Peyer's patch (tissue), 4 donors: ENCODE measurements at places on chromosomes 3 and 15. TPM values are rescaled to one million over a fixed set of nuclear protein-coding genes. Genes with fewer than 3 reads are reported as not detected.

GRCh38 chr3:193938613-193939012, 197.3 kb upstream of the HES1 start:
- H3K36me3 ChIP-seq = no peaks in the 10 kb centered on the region
- DNase-seq = no peak
- H3K27me3 ChIP-seq = no peaks in the 10 kb centered on the region
- no peak overlapping the region for H3K4me3 ChIP-seq
- H3K4me1 ChIP-seq = no peaks in the 10 kb centered on the region

- no peaks in the 10 kb centered on the region for H3K4me1 ChIP-seq
- peak; percentile 45 for DNase-seq
- H3K27me3 ChIP-seq = no peaks in the 10 kb centered on the region
- H3K27ac ChIP-seq = no peak overlapping the region
- H3K36me3 ChIP-seq = no peaks in the 10 kb centered on the region
- H3K4me3 ChIP-seq = no peak overlapping the region
These were observed 105.8 kb downstream of the LSAMP start for GRCh38 chr3:116339441-116340028.

DNA sequence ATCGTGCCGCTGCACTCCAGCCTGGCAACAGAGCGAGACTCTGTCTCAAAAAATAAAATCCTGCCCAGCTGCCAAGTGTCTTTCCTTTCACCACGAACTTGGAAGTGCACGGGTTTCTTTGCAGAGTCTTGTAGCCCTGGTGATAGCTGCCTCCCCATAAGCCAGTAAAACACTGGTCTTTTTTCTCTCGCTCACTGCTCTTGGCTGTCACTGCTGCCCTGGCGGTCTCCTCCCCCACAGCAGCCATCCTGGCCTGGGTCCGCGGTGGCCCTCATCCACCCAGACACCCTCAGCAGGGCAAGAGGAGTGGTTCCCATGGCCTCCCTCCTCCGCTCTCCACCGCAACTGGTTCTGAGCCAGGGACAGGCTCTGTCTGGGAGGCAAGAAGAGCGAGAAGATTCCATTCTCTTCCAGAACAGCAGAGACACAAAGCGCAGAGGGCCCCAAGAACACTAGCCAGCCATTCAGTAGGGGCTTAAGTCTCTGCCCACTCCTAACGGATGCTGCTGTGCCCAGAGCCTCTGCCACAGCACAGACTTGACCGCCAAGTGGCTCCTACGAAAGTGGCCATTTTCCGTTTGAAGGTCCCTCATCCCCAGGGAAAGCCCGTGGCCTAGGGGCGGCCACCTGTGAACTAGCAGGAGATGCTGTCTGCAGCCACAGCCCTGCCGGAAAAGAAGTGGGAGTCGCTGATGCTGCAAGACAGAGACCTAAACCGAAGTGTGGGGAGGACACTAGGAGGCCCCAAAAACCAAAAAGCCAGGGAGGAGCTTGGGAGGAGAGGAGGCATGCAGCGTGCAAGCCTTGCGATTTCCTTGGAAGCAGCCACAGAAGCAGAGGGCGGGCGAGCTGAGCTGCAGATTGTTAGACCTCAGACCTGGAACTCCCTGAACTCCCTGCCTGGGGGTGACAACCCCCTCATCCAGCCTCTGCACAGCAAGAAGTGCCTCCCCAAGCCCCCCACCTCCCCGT, 44.1 kb downstream of the KLHL25 start:
- H3K27me3 ChIP-seq = no peaks in the 10 kb centered on the region
- peaks cover 14% of the 10 kb centered on the region for H3K4me1 ChIP-seq
- peaks cover 32% of the 10 kb centered on the region for H3K36me3 ChIP-seq
- H3K4me3 ChIP-seq = no peak overlapping the region

- no peak for DNase-seq
- H3K27ac ChIP-seq = no peak overlapping the region
- H3K27me3 ChIP-seq = no peaks in the 10 kb centered on the region
- H3K4me1 ChIP-seq = peaks cover 18% of the 10 kb centered on the region
- H3K36me3 ChIP-seq = no peaks in the 10 kb centered on the region
These were observed 1.2 kb downstream of the IGDCC4 start for GRCh38 chr15:65421360-65422215.

DNA sequence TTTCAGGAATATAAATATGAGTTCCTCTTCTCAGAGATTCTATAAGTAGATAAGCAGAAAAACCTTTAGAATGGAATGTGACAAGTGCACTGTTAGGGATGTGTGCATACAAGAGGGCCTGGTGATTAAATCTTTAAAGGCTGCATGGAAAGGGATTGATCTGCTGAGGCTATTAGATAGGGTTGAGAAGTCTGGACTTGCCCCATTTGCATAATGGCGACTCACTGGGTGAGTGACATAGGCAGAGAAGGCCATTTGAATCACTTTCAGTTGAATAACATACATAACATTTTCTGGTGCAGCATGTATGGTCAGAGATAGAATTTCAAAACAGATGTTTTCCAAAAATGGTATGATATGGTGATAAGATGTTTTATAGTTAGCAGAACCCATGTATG, 156.9 kb downstream of the ZNF621 start:
- no peak overlapping the region for H3K27ac ChIP-seq
- H3K27me3 ChIP-seq = no peaks in the 10 kb centered on the region
- H3K4me3 ChIP-seq = no peak overlapping the region
- no peaks in the 10 kb centered on the region for H3K36me3 ChIP-seq
- no peak for DNase-seq

DNA sequence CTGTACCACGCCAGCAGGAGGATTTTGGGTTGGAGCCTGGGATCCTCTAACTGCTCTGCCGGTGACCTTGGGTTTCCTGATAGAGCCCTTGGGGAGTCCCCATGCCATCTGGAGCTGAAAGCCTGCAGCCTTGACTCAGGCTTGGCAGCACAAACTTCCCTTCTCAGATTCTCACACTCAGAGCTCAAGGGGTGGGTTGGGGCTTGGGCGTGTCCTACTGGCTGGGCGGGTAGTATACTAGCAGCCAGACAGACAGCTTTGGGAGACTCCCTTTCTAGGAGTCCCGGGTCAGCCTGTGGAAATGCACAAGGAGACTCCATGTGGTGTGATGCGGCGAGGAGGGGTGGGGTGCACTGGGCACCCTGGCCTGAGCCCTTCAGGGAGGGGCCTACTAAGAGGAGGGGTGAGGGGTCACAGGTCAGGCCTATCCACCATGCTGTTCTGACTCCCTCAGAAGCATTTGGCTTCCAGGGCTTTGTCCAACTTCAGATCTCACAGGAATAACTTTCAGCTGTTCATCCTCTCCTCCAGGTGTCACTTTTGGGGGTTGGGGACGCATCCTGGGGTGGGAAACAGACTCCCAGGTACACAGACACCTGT, 21.6 kb upstream of the PLXNA1 start:
- no peaks in the 10 kb centered on the region for H3K27me3 ChIP-seq
- no peaks in the 10 kb centered on the region for H3K36me3 ChIP-seq
- H3K4me3 ChIP-seq = no peak overlapping the region

DNA sequence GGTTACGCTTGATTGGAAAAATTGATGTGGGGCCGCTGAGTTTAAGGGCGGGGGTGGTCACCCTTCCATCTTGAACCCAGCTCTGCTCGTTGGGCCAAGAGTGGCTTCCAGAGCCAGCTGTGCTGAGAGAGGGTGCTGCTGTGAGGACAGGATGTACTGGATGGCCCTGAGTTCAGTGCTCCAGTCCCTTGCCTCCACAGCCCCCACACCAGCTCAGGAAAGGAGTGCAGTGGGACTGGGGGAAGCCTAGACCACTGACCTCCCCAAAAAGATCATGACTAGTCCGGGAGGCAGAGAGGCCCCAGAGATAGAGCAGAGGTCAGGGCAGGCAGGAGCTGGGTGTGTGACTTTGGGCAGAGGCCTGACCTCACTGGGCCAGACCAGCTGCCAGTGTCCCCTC, 4.0 kb upstream of the PTH1R start:
- H3K36me3 ChIP-seq = no peaks in the 10 kb centered on the region
- DNase-seq = no peak
- H3K4me3 ChIP-seq = no peak overlapping the region
- H3K27ac ChIP-seq = no peak overlapping the region

DNA sequence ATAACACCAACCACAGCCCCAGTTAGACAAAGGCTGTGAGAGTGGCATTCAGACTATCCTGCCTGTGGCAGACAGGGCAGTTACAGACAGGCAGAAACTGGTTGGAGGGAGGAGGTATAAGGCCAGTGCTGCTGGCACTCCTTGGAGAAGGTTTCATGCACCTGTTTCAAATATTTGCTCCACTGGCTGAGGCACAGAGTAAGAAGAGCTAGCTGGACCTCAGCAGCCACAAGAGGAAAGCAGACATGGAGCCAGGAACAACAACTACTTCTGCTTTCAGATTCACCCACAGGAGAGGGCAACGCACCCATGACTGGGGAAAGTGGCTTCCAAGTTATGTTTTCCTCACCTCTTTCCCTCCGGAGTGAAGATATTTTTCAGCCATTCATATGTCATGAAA, 11.5 kb upstream of the PRKAR2A start:
- H3K36me3 ChIP-seq = peaks cover 53% of the 10 kb centered on the region
- H3K27ac ChIP-seq = no peak overlapping the region
- H3K4me1 ChIP-seq = no peaks in the 10 kb centered on the region

- no peak overlapping the region for H3K27ac ChIP-seq
- H3K36me3 ChIP-seq = no peaks in the 10 kb centered on the region
- no peaks in the 10 kb centered on the region for H3K27me3 ChIP-seq
- DNase-seq = no peak
These were observed 60.2 kb upstream of the ABHD2 start for GRCh38 chr15:89028036-89028435.

GRCh38 chr15:98727115-98728040, 79.0 kb downstream of the IGF1R start:
- no peaks in the 10 kb centered on the region for H3K36me3 ChIP-seq
- no peaks in the 10 kb centered on the region for H3K27me3 ChIP-seq

DNA sequence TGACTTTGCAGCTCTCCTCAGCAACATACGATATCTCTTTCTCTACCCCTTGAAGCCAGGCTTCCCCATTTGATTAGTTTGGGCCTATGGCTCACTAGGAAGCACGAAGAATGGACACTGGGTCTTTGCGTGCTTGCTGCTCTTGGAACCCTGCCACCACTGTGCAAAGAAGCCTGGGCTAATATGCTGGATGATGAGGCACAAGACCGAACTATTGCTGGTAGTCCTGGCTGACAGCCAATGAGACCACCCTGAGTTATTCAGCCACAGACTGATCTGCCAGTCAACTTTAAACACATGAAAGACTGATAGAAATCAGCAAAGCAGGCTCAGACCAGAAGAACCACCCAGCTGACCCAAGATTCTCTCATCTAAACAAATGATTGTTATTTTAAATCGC, 250.3 kb downstream of the CBLB start:
- H3K4me3 ChIP-seq = no peak overlapping the region
- H3K27me3 ChIP-seq = no peaks in the 10 kb centered on the region
- no peak for DNase-seq

GRCh38 chr3:12170207-12170606, 11.5 kb upstream of the TIMP4 start:
- DNase-seq = no peak
- H3K36me3 ChIP-seq = no peaks in the 10 kb centered on the region
- H3K27me3 ChIP-seq = no peaks in the 10 kb centered on the region
- no peak overlapping the region for H3K27ac ChIP-seq

DNA sequence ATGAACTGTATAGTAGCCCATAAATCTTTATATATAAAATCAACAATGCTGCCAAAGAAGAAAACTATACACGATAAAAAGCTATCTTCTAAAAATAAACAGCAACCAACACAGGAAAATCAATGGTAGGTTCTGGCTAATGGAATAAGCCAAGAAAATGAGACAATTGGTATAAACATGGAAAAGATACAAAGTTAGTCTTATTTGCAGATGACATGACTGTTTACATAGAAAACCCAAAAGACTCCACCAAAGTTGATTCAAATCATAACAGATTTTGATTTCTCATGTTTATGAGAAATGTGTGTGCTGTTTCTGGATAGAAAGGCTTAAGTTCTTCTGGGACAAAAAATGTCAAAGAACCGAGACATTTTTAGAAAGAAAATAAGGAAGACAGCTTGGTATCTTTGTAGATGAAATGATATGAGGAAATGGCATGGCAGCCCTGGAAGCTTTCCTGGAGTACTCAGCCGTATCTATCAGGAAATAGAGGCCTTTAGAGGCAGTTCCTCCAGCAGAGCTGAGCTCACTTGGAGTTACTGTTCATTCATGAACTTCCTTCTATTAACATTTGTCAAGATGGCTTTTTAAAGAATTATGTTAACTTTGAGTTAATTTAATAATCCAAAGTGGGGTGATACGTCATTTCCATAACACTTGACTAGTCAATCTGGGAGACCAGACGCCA, 36.7 kb upstream of the VILL start:
- no peak overlapping the region for H3K4me3 ChIP-seq
- DNase-seq = no peak
- H3K4me1 ChIP-seq = no peaks in the 10 kb centered on the region
- no peaks in the 10 kb centered on the region for H3K27me3 ChIP-seq
- H3K27ac ChIP-seq = no peak overlapping the region

GRCh38 chr3:66554178-66554577, 53.4 kb upstream of the LRIG1 start:
- H3K27me3 ChIP-seq = no peaks in the 10 kb centered on the region
- no peaks in the 10 kb centered on the region for H3K36me3 ChIP-seq
- no peaks in the 10 kb centered on the region for H3K4me1 ChIP-seq
- H3K4me3 ChIP-seq = no peak overlapping the region
- no peak overlapping the region for H3K27ac ChIP-seq

DNA sequence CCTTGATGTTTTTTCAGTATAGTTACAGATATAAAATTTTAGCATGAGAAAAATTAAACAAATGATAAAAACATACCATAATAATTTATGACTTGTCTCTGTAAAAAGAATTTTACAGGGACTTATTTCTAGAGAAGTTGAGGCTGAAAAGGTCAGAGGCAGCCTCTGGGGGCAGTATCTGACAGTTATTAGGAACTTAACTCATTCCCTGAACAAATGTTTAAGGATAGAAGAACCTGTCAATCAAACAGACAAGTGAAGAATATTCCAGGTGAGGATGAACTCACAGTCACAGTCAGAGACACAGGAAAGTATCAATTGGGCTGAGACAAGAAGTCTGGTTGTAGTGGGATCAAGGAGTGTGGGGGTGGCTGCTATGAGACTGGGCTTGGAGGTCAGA, 7.3 kb downstream of the MYLK start:
- DNase-seq = no peak
- H3K4me1 ChIP-seq = no peaks in the 10 kb centered on the region
- no peak overlapping the region for H3K4me3 ChIP-seq
- H3K27me3 ChIP-seq = no peaks in the 10 kb centered on the region
- H3K36me3 ChIP-seq = no peaks in the 10 kb centered on the region

- no peak overlapping the region for H3K27ac ChIP-seq
- DNase-seq = peak; percentile 81
- H3K4me3 ChIP-seq = peak overlapping the region; percentile 1
- no peaks in the 10 kb centered on the region for H3K27me3 ChIP-seq
- H3K36me3 ChIP-seq = no peaks in the 10 kb centered on the region
- H3K4me1 ChIP-seq = no peaks in the 10 kb centered on the region
These were observed 3.6 kb downstream of the GALNT15 start for GRCh38 chr3:16177962-16178627.

Gene DPPA4
- not detected for total RNA-seq

Gene PCSK6
- total RNA-seq = 14.9 TPM

Gene LTF
- total RNA-seq = 0.38 TPM

Gene HTR3C
- not detected for total RNA-seq
